KBM-7 (cell line): ENCODE measurements at places on chromosomes 12 and 14.
A peak's percentile ranks its signal among the peaks of the same experiment; 100 is the strongest.

DNA sequence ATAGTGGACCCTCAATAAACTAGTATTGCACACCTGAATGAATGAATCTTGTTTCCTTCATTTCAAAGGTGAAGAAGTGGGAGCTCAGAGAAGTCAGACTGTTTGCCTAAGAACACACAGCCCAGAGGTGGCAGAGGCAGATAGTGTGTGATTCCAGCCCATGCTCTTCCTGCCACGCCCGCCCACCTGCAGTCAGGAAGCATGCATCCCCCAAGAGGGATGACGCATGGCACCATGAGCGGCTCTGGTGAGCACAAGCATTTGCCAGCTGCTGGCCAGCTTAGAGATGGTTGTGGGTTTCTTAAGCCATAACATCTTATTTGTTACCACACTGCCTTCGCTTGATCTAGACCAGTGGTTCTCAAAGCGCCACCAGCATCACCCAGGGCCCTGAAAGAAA lies 133.8 kb downstream of the RIMBP2 start:
- DNase-seq: no peak

DNA sequence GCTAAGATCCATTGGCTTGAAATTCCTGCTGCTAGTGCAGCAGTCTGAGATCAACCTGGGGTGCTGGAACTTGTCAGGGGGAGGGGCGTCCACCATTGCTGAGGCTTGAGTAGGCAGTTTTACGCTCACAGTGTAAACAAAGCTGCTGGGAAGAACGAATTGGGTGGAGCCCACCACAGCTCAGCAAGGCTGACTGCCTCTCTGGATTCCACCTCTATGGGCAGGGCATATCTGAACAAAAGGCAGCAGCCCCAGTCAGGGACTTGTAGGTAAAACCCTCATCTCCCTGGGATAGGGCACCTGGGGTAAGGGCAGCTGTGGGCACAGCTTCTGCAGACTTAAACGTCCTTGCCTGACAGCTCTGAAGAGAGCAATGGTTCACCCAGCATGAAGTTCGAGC lies 191.7 kb downstream of the ALG10B start:
- DNase-seq: no peak

- no peak for DNase-seq
Observed at GRCh38 chr14:22513066-22513812, 75.8 kb downstream of the DAD1 start.

- DNase-seq: no peak
Observed at GRCh38 chr14:79580414-79580813, 630.9 kb downstream of the DIO2 start.

- DNase-seq: no peak
Observed at GRCh38 chr12:89344862-89345202, 7.5 kb downstream of the DUSP6 start.

DNA sequence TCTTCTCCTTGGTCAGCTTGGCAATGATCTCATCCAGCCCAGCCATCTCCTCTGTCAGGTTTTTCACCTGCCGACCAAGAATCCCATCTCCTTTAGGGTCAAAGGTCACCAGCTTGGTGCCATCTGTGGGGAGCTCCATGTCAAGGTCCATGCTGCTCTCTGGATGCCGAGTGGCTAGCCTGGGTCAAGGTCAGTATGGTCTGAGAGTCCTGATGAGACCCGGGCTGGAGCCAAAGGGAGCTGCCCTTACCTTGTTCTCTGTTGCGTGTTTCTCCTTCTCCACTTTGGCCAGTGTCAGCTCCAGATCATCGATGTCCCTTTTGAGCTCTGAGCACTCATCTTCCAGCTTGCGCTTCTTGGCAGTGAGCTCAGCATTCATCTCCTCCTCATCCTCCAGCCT lies 11.8 kb downstream of the MYH7 start:
- DNase-seq: no peak

GRCh38 chr12:62599854-62600437 lies 133.3 kb downstream of the MON2 start:
- peak; percentile 21 for DNase-seq

- DNase-seq: no peak
Observed at GRCh38 chr12:64160021-64160710, 61.9 kb downstream of the KICS2 start.

DNA sequence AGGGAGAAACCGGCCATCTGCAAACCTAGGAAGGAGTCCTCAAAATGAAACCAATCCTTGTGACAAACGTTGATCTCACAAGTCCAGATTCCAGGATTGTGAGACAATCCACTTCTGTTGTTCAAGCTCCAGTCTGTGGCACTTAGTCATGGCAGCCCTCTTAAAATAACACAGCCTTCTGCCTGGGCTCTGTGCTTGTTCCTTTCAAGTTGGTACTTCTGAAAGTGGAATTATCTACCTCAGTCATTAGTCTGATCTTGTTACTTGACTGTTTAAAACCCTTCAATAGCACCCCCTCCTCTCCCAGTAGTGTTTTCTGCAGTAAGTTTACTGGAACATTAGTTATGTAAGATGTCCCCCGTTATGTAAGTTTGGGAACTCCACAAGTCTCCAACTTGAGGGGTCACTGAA lies 111.0 kb upstream of the HIF1A start:
- DNase-seq: no peak

GRCh38 chr12:25186788-25187402 lies 8.1 kb downstream of the DNAI7 start:
- DNase-seq: no peak

DNA sequence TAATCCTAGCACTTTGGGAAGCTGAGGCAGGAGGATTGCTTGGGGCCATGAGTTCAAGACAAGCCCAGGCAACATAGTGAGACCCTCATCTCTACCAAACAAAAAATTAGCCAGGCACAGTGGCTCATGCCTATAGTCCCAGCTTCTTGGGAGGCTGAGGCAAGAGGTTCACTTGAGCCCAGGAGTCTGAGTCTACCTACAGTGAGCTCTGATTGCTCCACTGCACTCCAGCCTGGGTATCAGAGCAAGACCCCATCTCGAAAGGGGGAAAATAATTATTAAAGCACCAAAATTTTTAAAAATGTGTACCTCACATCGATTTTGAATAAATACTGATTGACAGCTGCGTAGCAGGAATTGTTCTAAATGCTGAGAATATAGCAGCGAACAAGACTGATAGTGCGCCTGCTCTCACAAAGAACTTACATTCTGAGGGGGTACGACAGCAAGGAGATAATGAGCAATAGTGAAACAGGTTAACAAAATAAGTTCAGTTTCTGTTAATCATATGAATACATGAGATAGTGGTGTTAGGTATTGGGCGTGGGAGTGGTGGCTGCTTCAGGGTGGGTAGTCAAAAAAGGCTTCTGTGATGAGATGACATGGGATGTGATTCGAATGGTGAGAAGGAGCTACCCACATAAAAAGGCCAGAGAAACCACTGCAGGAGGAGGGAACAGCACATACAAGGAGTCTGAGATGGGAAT lies 19.6 kb downstream of the HCFC2 start:
- DNase-seq: no peak

GRCh38 chr12:96143392-96143791 lies 50.8 kb upstream of the ELK3 start:
- DNase-seq: peak; percentile 93

- no peak for DNase-seq
Observed at GRCh38 chr14:29814156-29815015, 113.3 kb downstream of the PRKD1 start.

DNA sequence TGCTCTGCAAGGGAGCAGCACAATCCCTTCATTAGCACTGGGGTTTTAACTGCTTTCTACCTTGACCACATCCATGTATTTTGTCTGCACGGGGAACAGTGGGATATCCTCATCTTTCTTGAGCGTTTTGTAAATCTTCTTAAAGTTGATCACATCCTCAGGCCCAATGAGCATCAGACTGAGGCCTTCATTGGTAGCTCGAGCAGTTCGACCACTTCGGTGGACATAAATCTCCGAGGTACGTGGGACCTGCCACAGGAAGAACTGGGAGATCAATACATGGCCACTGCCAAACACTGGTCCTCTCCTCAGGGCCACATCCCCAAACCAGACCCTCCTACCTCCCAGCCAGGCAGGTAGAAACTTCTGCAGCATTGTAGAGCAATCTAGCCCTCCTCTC lies 26.1 kb downstream of the DDX24 start:
- DNase-seq: no peak

DNA sequence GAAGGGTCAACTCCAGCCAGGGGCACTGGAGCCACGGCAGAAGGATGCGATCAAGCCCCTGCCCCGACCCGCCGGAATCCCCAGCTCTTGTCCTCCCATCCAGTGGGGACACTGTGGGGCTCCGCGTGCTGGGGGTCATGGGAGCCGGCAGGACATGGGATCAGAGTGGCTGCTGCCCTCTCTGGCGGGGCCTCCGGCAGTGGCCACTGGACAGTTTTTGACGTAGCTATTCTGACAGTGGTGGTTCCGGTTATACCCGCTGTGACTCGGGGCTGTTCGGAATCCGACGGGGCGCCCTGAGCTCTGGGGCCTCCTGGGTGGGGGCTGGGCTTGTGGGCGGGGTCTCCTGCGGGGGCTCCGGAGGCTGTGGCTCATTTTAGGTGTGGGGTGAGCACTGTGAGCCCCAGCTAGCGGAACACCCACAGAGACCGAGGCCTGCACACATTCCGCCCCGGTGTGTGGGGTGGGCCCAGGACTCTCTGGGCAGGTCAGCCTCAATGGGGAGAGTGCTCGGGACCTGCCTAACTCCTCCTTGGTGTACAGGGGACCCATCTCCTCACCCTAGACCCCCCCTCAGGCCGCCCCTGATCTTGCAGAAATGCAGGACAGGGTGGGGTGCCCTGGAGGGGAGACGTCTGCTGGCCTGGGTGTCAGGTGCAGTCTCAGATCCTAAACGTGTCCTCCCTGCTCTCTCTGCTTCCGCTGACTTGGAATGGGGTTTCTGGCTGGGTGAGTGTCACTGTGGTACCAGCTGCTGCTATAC lies 374.2 kb downstream of the TMEM121 start:
- no peak for DNase-seq

DNA sequence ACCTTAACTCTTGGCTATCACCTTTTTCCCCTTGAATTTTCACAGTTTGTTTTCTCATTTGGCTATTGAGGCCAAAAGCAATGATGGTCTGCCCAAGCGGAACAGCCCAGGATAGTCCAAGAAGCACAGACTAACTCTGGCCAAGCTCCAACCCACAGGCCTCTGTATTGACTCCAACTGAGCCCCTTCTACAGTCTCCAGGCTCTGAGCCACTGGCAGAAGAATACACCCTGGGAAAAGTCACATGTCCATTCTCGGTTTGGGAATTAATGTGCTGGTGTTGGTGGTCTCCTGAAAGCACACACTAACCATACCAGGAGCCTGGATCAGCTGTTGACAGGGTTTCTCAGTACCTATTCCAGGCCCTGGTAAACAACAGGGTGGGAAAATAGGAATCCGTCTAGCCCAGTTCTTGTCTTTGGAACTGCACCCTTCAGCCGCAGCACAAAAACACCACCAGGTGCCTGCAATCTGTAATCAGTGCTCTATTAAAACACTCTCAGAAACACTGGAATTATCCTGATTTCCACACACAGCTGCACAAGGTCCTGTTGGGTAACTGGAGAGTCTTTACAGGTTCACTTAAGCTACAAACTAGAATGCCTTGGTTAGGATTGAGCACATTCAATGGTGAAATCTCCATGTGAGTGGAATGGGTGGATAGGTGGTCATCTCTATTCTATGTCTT lies 63.6 kb downstream of the STXBP6 start:
- no peak for DNase-seq

- DNase-seq: no peak
Observed at GRCh38 chr14:47674148-47674542, 1.3 kb downstream of the MDGA2 start.

DNA sequence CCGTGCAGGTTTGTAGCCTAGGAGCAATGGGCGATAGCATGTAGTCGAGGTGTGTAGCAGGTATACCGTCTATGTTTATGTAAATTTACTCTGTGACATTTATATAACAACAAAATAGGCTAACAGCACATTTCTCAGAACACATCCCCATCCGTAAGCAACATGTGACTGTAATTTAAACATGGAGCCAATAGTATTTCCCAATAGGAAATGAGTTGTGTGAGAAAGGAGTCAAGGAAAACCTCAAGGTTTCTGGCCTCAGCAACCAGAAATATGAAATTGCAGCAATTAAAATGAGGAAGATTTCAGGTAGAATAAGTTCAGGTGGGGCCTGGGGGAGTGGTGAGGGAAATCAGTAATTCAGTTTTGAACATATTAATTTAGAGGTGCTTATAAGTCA lies 136.0 kb downstream of the MSRB3 start:
- no peak for DNase-seq

GRCh38 chr12:22121224-22121623 lies 75.2 kb downstream of the CMAS start:
- DNase-seq: no peak

GRCh38 chr12:8554451-8555195 lies 13.9 kb upstream of the CLEC4E start:
- DNase-seq: no peak

DNA sequence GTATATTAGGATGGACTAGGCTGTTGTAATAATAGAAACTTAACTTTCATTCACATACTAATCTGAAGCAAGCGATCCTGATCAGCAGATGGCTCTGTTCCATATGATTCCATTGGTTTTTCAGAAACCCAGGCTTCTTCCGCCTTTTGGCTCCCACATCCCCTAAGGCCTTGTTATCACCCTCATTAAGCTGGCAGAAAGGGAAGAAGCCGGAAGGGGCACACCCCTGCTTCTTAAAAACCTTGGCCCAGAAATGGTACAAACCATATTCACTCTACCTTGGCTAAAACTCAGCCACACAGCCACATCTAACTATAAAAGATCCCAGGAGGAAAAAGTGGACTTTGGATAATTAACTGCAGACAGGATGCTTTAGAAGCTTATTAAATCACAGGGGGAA lies 329.2 kb downstream of the PCNX1 start:
- DNase-seq: no peak

DNA sequence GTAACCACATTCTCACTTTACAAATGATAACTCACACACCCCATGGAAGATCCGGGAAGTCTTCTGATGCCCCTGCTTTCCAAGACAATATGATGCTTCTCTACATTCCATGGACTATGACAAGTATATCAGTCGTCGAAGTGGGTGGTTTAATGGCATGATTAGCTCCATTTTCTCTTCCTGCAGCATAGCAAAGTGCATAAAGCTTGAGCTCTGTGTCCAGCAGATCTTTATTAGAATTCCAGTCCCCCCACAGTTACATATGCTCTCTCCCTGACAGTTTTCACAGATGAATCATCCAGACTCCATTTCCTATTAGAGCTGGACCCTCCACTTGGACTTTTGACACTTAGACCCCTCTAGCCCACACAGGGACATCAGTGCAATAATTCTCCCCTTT lies 174.9 kb downstream of the BCAT1 start:
- DNase-seq: no peak

- peak; percentile 80 for DNase-seq
Observed at GRCh38 chr14:65019944-65020566, 33.4 kb downstream of the FNTB start.

DNA sequence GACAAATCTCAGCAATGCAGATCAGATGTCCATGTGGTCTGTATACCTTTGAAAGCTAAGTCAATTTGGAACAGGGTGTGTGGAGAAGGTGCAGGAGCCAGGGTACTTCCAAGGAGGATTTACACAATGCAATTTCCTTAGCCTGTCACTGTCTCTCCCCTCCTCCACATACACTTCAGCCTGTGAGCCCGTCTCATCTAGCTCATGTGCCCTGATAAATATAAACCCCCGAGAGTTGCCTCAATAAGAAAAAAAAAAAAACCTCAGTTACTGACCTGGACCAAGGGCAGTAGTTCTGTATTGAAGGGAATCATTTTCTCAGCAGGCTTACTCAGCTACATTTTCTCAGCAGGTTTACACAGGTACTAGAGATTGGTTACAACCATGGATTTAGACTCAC lies 132.1 kb upstream of the PELI2 start:
- no peak for DNase-seq
